ENCODE measurements at places on chromosomes 5 and 9. TPM values are rescaled to one million over a fixed set of nuclear protein-coding genes. Genes with fewer than 3 reads are reported as not detected.

Gene SLC6A19
- 295 TPM for polyA plus RNA-seq

Gene SV2C
- polyA plus RNA-seq = 3.0 TPM

Gene LTC4S
- 2.9 TPM for polyA plus RNA-seq

Gene MLANA
- polyA plus RNA-seq = 0.54 TPM

Gene ZFR
- 75.2 TPM for polyA plus RNA-seq

Gene SLC45A2
- polyA plus RNA-seq = 0.12 TPM

Gene ANKRD18B
- polyA plus RNA-seq = 0.22 TPM

Gene SPZ1
- not detected for polyA plus RNA-seq

Gene SETX
- polyA plus RNA-seq = 38.5 TPM

Gene WDR38
- not detected for polyA plus RNA-seq

Gene POU5F2
- polyA plus RNA-seq = 0.03 TPM

Gene ACOT12
- 0.72 TPM for polyA plus RNA-seq

Gene GTF3C5
- polyA plus RNA-seq = 54.8 TPM

Gene SLC34A3
- polyA plus RNA-seq = 36.9 TPM
